ENCODE measurements at places on chromosomes 13 and 19.

DNA sequence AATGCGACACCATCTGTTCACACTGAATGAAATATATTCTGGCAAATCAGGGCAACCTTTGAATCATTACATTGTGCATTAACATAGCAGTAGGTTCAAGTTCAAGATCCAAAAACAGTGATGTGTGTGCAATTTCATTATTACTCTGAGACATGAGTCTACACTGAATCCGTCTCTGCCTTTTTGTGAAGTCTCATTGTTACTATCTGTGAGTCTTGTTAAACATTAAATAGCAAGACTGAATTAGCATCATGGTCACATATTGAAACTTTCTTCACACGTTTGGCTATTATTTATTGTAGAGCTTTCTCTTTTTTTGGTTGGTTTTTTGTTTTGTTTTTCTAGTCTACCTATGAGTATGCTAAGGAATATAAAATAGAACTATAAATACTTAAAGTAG, 117.1 kb upstream of the SLITRK5 start:
- DNase-seq, result no peak

- no peak for DNase-seq
Observed at GRCh38 chr19:46413262-46414031, at the start of gene CCDC8. Gene CCDC8, minus strand, starts transcription at chr19:46413564. Its CDS starts 754 bp downstream, at chr19:46412810.

- peak; percentile 45 for DNase-seq
Observed at GRCh38 chr19:11535792-11536595, 2.7 kb upstream of the CNN1 start.

- no peak for DNase-seq
Observed at GRCh38 chr13:76871432-76871831, 14.8 kb downstream of the KCTD12 start.

DNA sequence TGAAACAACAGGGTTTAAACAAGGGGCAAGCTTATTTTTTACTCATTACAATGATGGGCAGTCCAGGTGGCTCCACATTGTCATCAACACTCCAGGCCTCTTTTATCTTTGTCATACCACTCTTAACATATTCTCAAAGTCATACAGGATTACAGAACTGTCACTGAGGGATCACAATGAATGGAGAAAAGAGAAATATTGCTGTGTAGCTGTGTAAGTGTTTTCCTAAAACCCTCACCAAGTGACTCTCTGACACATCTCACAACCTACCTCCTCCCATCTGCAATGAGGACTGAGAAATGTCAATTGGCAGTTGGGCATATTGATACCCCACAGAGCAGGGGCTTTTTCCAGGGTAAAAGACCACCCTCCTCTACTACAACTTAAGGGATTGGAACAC, 562.1 kb downstream of the TBC1D4 start:
- DNase-seq, result no peak

DNA sequence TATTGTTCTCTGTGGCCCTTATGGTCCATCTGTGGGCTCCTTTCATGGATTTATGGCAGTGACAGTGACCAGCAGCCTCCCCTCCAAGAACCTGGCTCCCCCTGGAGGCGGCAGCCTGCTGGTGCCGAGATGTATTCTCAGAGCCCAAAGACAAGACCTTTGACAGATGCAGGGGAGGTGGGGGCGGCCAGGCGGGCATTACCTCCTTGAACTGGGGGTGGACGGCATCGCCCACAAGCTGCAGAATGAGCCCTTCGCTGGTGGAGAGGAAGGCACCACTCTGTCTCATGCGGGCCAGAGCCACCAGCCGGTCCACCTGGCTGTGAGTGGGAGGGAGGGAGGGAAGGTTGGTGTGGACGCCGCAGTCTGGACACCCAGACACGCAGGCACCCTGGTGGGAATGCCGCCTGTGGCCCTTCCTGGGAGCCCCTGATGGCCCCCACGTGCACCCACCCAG, 6.6 kb downstream of the ISOC2 start:
- no peak for DNase-seq

DNA sequence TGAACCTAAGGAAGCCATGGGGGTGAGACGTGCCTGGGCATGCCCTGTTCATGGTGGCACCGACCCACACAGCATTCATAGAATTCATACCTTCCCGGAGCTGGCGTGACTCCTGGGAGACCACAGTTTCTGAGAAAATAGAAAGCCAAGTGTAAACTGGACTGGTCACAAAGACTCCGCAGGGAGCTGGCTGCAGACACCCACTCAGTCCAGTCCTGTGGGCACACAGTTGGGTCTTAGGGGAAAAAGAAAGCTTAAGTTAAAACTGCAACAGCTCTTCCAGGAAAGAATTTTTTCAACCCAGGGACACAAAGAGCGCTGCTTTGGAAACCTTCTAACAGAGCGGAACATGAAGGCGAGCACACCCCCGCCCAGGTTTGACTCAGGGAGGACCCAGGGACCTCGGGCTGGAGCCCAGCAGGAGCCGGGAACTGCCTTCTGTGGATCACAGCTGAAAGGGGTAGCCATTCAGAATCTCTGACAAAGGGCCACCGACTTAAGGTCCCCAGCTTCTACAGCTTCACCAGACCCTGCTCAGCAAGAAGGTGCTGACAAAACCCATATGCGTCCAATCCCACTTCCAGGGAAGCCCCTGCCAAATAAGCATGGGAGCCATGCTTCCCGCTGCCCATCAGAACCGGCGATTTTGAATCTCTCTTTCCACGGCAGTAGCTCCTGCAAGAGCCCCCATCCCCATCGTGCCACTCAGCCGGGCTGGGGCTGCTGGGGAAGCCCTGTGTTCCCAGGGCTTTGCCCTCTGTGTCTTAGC, 183.7 kb downstream of the COL4A1 start:
- DNase-seq, result no peak

DNA sequence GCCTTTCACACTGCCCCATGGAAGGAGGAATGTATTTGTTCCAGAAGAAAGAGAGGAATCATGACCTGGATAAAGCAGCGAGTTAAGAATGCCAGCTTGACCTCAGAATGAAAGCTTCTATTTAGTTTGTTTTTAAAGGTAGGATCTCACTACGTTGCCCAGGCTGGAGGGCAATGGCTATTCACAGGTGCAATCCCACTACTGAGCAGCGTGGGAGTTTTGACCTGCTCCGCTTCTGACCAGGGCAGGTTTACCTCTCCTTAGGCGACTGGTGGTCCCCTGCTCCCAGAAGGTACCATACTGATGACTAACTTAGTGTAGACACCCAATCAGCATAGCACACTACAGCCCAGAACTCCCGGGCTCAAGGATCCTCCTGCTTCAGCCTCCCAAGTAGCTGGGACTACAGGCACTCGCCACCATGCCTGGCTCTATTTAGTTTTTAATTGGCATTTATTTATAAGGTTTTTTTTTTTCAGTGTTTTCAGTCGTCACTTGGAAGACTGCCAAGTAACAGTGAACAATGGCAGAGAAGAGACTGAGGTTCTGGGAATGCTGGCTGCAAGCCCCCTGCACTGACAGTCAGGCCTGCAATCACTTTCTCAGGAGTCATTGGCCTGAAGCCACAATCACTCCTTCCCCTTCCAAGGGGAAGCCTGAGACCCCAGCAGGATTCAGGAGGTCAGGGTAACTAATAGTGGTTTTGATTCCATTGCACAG, 73.1 kb downstream of the EPS15L1 start:
- DNase-seq, result no peak

- DNase-seq, result no peak
Observed at GRCh38 chr13:45623516-45624090, 8.1 kb upstream of the ERICH6B start.

GRCh38 chr13:30905932-30906383, at the start of gene MEDAG:
Gene MEDAG, plus strand, starts transcription at chr13:30906271. Its CDS starts 245 bp downstream, at chr13:30906516.
- DNase-seq, result peak; percentile 6

DNA sequence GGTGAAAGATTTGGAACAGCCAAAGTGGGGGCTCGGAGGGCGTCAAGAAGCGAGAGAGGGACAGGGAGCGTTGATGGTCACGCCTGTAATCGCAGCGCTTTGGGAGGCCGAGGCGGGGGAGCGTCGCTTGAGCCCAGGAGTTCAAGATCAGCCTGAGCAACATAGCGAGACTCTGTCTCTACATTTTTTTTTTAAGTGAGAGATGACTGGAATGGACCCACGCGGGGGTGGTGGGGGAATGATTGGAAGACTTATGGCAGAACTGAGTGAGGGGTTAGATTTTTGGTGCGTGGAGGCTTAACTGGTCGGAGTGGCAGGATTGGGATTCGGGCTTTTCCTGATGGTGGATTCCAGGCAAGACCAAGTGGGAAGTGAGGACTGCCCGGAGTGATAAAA, 725 bp downstream of the PSMD8 start:
- no peak for DNase-seq

DNA sequence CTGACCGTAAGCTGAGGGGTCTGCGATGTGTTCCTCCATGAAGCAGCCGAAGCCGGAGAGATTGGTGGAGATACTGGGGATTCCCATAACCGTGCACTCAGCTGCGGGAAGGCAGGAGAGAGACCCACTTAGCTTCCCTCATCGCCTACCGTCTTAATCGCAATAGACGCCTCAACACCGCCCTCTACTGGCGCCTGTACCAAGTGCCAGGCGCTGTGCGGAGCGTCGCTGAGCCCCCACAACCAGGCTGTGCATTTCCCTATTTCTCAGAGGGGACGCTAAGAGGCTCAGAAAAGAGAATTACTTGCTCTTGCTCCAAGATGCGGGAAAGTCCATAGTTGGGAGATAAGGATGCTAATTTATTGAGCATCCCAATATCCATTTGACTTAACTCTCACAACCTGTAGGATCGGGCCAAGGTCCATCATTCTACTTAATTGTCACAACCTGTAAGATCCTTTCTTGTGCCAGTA, 5.8 kb downstream of the FTL start:
- DNase-seq, result no peak

- no peak for DNase-seq
Observed at GRCh38 chr19:4197625-4198466, 15.4 kb downstream of the ANKRD24 start.

- no peak for DNase-seq
Observed at GRCh38 chr13:19864746-19865309, 1.4 kb upstream of the ZMYM5 start.

- DNase-seq, result peak; percentile 11
Observed at GRCh38 chr13:40776681-40777165, 5.7 kb upstream of the MRPS31 start.

GRCh38 chr13:37407156-37407555, 191.4 kb downstream of the POSTN start:
- DNase-seq, result no peak

- DNase-seq, result no peak
Observed at GRCh38 chr19:27796540-27796939, 1416.4 kb downstream of the UQCRFS1 start.
